Naive B cell (primary cell): ENCODE measurements at places on chromosomes 4 and X.

DNA sequence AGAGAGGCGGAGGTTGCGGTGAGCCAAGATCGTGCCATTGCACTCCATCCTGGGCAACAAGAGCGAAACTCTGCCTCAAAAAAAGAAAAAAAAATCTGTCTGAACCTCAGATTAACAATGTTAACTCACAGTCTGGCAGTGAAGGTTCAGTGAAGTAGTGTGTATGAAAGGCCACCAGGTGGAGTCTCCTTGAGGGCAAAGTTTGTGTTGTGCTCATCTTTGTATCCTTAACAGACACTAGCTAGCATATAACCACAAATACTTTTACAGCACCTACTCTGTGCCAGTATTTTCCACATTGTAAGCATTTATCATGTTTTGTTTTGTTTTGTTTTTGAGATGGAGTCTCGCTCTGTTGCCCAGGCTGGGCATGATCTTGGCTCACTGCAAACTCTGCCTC is 46.0 kb upstream of the MGST2 start:
- no peak for DNase-seq

GRCh38 chr4:101540336-101540735 is 193.0 kb upstream of the PPP3CA start:
- DNase-seq = no peak

GRCh38 chr4:2757426-2757825 is 1.3 kb upstream of the TNIP2 start:
- DNase-seq = no peak

DNA sequence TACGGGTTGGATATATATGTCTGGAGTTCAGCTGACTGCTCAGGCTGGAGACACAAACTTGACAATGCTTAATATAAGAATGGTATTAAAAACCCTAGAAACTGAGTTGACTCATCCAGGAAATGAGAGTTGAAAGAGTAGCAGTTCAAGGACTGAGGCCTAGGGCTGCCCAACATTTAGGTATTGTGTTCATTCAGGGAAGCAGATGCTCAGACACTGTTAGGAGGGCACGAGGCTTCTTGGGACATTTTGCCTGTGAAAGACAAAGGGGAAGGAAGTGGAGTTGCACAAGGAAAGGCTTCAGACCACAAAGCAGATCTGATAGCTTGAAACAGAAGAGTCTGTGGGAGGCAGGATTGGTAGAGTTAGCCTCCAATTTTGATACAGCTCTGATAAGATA is 52.0 kb upstream of the HS3ST1 start:
- no peak for DNase-seq

GRCh38 chr4:8328456-8328855 is 58.9 kb downstream of the HTRA3 start:
- no peak for DNase-seq

- no peak for DNase-seq
These were observed 213.8 kb upstream of the FGF13 start for GRCh38 chrX:138925330-138925729.

- DNase-seq = no peak
These were observed 240.0 kb downstream of the FRMPD4 start for GRCh38 chrX:12378253-12378652.

- no peak for DNase-seq
These were observed 17.3 kb downstream of the TBC1D14 start for GRCh38 chr4:6926681-6927478.

DNA sequence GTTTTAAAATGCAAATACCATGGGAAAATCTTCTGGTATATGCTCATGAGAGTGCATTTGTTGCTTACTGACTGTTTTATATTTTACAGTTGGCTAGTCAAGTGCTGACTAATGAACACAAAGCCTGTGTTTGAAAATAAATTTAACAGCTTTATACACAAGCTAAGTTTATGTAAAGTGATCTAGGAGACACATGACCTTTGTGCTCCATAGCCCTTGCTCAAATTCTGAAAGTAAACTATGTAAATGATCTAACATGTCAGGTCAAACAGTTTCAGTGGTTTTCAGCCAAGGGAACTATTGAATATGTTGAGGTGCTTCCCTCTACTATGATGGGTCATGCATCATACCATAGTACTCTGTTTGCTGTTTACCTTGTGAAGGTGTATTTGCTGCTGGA is 36.7 kb downstream of the DIAPH2 start:
- no peak for DNase-seq

GRCh38 chrX:77087529-77088169 is 359.5 kb upstream of the FGF16 start:
- no peak for DNase-seq

- no peak for DNase-seq
These were observed 24.5 kb upstream of the GPR78 start for GRCh38 chr4:8555716-8556115.

GRCh38 chr4:12716896-12717295 is 767.2 kb downstream of the RAB28 start:
- no peak for DNase-seq

DNA sequence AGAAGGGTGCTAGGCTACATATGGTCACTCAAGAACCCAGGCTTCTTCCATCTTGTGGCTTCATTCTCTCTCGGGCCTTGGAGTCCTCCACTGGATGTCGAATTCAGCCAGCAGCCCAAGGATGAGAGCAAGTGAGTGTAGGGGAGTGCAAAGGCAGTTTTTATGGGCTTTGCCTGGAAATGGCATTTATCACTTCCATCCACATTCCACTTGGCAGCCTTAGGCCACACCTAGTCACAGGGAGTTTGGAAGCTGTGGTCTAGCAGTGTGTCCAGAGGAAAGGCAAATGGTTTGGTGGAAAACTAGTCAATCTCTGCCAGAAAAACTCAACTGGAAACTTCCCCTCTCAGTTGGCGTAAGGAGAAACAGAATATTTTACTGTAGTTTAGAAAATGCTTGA is 59.0 kb downstream of the NHS start:
- no peak for DNase-seq

- DNase-seq = no peak
These were observed 46.8 kb downstream of the EPHA5 start for GRCh38 chr4:65623506-65623905.

GRCh38 chr4:148375584-148375983 is 66.6 kb downstream of the NR3C2 start:
- DNase-seq = no peak

DNA sequence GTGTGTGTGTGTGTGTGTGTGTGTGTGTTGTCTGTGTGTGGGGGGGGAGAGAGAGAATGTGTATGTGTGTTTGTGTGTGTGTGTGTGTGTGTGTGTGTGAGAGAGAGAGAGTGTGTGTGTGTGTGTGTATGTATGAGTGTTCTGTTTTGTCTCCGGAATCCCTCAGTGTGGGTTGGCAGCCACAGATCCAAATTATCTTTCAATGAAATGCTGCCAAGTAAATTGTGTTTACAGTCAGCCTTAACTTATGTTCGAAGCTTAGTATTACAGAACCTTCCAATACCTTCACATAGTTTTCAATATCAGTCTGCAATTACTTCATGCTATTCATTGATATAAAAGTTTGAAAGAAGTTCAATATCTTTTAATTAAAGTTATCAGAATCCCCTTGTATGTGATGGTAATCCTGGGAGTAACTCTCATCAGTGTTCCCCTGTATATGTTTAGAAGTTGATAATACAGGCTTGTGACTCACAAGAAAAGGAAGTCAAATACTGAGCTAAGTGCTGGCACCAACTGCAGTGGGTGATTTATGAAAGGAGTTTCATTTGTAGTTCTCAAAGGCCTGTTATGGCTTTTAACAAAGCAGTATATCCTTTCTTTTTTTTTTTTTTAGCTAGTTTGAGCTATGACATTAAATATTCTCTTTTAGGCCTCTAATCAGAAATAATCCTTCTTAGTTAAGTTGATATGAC is 51.6 kb upstream of the HTR2C start:
- DNase-seq = no peak

- DNase-seq = no peak
These were observed 3.3 kb upstream of the MAGEA8 start for GRCh38 chrX:149877636-149878035.

- no peak for DNase-seq
These were observed 26.0 kb downstream of the ARL13A start for GRCh38 chrX:100995469-100995868.

DNA sequence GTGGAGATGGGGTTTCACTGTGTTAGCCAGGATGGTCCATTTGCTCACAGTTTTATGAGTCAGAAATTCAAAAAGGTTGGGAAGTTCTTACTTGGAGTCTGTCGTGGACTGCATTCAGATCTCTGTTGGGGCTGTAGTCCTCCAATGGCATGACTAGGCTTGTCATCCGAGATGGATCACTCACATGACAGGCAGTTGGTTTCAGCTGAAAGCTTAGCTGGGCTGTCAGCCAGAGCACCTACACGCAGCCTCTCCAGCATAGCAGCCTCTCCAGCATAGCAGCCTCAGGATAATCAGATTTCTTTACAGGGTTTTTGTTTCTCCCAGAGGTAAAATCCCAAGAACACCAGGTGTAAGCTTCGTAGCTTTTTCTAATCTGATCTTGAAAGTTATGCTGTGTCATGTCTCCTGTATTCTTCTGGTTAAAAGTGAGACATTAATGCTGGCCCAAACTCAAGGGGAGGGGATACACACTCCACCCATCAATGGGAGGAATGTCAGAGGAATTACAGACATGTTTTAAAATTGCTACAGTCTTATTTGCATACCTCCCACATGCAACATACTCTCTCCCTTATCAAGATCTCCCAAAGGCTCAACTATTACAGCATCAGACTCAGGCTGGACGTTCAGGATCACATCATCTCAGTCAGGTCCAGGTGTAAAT is 31.6 kb upstream of the SOD3 start:
- no peak for DNase-seq

DNA sequence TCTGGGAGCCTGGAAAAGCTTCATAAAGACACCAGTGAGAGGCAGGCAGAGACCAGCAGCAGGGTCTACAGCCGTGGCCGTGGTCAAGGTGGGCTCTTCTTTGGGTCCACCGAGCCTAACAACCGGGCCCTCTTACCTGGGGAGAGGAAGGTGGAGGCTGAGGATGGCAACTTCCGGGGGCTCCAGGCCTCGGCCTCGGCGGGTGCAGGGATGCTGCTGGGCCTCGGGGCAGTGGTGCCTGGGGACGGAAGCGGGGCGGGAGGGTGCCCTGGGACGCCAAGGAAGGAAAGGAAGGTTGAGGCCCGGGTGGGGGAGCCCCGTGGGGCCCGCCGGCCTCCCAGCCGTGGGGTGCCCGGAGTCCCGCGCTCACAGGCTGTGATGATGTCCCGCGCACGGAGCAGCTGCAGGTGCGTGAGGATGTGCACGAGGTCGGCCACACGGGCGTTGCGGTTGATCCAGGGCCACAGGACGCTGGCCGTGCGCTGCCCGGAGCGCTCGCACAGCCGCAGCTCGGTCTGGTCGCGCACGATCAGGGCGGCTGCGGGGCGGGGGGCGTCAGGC is 561 bp downstream of the IRAK1 start:
- DNase-seq = peak; percentile 17

GRCh38 chrX:31136144-31136611 is 64.3 kb upstream of the FTHL17 start:
- DNase-seq = peak; percentile 50

DNA sequence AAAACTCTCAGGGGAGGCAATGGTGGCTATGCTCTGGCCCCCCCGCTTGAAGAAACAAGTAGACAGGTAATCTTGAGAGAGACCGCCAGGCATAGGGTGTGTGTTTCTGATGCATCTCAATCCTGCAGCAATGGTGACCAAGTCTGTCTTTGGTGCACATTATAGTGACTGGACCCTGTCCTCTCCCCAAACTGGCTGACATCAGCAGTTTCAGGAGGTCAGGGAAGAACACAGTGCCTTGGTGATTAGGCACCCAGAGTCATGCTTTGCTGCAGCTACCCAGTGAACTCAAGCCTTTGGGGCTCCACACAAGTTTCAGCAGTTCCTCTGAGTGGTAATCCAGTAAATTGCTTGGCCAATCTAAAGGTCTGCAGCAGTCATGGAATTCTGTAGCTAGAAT is 318.3 kb downstream of the SPIN4 start:
- DNase-seq = no peak

GRCh38 chrX:152884171-152884570 is 13.7 kb upstream of the ZNF185 start:
- DNase-seq = no peak

GRCh38 chrX:151006410-151007109 is 23.4 kb downstream of the HMGB3 start:
- DNase-seq = no peak
